ENCODE measurements at places on chromosomes 16 and 17.

DNA sequence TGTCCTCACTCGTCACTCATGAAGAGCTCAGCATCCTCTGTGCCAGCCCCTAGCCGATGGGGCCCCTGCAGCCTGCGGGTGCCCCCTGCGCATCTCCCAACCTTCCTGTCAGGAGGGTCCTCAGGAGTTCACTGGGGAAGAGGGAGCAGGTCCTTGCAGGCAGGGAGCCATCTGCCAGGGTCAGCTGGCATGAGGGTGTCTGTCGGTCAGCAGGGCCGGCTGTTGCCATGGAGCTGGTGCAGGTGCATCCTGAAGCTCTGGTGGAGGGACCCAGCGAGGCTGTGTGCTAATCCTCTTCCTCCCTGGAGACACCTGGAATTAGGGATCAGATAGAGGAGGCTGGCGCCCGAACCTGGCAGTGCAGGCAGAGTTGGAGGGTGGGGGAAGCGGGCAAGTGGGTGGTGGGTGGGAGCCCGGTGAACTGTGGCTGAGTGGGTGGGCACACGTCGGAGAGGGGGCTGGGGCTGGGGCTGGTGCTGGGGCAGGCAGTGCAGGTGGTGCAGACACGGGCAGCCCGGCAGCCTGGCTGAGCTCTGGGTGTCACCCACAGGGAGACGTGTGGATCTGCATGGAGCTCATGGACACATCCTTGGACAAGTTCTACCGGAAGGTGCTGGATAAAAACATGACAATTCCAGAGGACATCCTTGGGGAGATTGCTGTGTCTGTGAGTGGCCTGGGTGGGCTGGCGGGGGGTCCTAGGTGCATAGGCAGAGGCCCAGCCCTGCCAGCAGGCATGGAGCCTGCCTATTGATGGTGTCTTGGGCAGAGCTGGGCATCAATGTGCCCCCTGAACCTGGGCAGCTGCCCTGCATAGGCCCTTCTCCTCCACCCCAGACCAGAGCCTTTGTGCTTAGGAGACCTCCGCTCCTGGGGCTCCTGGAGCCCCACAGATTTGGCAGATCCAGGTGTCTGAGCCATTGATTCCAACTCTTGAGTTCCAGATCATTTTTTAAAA is 17.4 kb downstream of the MAP2K3 start:
- DNase-seq: no peak

DNA sequence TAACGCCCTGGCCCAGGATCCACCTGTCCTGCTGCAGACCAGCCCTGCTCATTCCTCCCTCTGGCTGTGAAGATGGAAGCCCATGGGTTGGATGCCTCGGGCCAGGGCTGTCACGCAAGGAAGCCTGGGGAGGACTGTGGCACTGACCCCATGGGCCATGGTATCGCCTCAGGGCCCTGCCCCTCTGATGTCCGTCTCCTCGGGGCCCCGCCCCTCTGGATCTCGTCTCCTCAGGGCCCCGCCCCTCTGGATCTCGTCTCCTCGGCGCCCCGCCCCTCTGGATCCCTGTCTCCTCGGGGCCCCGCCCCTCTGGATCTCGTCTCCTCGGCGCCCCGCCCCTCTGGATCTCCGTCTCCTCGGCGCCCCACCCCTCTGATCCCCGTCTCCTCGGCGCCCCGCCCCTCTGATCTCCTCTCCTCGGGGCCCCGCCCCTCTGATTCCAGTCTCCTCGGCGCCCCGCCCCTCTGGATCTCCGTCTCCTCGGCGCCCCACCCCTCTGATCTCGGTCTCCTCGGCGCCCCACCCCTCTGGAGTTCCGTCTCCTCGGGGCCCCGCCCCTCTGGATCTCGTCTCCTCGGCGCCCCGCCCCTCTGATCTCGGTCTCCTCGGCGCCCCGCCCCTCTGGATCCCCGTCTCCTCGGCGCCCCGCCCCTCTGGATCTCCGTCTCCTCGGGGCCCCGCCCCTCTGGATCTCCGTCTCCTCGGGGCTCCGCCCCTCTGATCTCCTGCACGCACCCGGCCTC is 24.0 kb downstream of the METRNL start:
- no peak for DNase-seq

GRCh38 chr16:48603647-48604376 is 6.2 kb downstream of the N4BP1 start:
- no peak for DNase-seq

DNA sequence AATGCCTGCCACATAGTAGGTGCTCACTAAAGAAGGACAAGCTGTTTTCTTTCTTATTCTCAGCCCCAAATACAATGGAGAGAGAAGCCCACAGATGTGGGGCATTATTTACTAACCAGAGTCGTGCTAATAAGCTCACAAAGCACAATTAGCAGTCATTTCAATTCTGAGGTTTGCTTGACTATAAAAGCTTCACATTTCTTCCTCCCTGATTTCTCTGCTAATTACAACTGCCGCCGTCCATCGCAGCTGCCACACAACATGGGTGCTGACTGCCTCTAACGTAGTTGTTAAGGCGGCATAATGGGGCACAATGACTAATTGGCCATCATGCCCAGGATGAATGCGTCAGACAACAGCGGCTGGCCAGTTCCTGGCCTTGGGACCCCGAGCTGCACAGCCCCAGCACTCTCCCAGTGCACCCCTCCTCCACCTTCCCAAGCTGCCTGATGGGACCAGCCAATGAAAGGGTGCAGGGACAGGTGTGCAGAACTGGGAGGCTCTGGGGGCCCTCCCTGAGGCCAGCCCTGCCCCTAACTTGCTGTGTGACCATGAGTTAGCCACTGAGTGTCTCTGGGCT is 109.2 kb downstream of the CCT6B start:
- no peak for DNase-seq

- DNase-seq: no peak
Measured at GRCh38 chr17:13931800-13932460, 137.4 kb upstream of the COX10 start.

- no peak for DNase-seq
Measured at GRCh38 chr17:76091526-76092286, 11.9 kb downstream of the EXOC7 start.

- DNase-seq: no peak
Measured at GRCh38 chr16:27208796-27209195, 5.5 kb downstream of the KDM8 start.

GRCh38 chr17:50593321-50593720 is 32.8 kb downstream of the CACNA1G start:
- DNase-seq: no peak

All from T follicular helper cell (primary cell).